T1000 (cell line): ENCODE measurements at places on chromosomes 7 and 10.

- DNase-seq = no peak
These were observed 272.3 kb downstream of the ELFN1 start for GRCh38 chr7:1942243-1942940.

- DNase-seq = no peak
These were observed 197.2 kb upstream of the FRMD4A start for GRCh38 chr10:14527915-14528314.

- DNase-seq = no peak
These were observed 62.6 kb downstream of the CACNB2 start for GRCh38 chr10:18202680-18203460.

DNA sequence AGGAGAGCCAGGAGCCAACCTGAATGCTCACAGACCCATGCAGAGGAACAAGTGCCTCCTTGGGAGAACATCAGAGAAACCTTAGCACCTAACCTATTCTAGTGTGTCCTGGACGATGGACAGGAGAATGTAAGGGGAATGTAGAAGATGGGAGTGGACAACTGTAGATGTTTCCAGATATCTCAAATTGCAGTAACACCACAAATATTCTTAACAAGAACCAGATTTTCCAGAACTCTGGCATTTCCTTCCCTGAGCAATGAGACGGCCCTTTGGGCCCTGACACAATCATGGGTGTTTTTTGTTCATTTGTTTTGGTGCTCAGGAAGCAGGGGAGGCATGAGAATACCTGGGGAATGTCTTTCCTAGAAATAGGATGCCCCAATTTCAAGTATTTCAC is 196.1 kb upstream of the PRSS1 start:
- DNase-seq = no peak

DNA sequence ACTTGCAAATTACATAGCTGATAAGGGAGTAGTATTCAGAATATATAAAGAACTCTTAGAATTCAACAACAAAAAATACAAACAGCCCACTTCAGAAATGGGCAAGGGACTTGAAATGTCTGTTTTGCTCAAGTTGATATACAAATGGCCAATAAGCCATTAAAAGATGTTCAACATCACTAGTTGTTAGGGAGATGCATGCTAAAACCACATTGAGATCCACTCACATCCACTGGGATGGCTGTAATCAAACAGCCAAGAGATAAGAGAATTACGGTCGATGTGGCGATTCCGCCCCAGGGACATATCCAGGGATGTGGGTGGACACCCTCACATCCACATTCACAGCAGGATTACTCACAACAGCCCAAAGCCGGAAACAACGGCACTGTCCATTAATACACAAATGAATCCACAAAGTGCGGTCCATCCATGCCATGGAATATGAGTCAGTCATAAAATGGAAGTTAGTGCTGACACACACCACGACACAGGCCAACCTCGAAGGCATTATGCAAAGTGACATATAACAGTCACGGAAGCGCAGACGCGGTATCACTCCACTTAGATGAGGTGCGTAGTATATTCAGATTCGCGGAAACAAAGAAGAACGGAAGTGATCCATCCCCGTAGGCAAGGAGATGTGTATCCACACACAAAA is 227.8 kb downstream of the DNAJB6 start:
- DNase-seq = no peak

- no peak for DNase-seq
These were observed 76.1 kb upstream of the HDAC9 start for GRCh38 chr7:18419456-18419855.

DNA sequence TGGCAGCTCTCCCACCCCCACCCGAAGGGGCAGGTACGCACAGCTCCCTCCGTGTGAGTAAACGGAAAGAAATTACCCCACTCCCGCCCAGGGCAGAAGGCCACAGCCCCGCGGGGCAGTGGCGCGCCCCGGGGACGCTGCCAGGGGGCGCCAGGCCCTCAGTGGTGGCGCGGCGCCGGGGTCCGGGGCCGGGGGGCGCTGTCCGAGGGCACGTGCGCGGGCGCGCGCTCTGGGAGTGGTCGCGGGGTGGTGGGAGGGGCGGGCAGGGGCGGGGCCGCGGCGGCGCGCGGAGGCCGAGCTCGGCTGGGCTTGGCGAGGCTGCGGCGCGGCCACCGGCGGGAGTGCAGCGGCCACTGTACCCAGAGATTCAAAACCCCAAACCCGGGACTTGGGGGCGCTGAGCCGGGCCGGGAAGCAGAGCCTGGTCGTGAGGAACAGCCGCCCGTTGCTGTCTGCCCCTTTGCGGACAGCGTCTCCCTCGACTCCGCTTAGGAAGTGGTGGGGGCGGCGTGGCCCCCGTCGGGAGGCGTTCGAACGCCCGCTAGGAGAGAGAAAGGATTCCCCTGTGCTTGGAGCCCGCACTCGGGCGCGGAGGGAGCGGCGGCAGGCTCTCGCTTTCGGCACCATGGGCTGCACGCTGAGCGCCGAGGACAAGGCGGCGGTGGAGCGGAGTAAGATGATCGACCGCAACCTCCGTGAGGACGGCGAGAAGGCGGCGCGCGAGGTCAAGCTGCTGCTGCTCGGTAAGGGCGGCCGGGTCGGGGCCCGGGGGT is at the start of gene GNAI1:
GNAI1 (plus strand) TSS at position 296 of the 773 bp plus-strand sequence; CDS start at position 626, 330 bp downstream.
- DNase-seq = peak; percentile 82

GRCh38 chr7:80711531-80711930 is 73.1 kb downstream of the CD36 start:
- peak; percentile 26 for DNase-seq

GRCh38 chr10:65123120-65123519 is 1601.9 kb downstream of the REEP3 start:
- no peak for DNase-seq

GRCh38 chr7:115135146-115135545 is 213.3 kb downstream of the MDFIC start:
- no peak for DNase-seq
